ENCODE measurements at places on chromosomes 11 and 22.

DNA sequence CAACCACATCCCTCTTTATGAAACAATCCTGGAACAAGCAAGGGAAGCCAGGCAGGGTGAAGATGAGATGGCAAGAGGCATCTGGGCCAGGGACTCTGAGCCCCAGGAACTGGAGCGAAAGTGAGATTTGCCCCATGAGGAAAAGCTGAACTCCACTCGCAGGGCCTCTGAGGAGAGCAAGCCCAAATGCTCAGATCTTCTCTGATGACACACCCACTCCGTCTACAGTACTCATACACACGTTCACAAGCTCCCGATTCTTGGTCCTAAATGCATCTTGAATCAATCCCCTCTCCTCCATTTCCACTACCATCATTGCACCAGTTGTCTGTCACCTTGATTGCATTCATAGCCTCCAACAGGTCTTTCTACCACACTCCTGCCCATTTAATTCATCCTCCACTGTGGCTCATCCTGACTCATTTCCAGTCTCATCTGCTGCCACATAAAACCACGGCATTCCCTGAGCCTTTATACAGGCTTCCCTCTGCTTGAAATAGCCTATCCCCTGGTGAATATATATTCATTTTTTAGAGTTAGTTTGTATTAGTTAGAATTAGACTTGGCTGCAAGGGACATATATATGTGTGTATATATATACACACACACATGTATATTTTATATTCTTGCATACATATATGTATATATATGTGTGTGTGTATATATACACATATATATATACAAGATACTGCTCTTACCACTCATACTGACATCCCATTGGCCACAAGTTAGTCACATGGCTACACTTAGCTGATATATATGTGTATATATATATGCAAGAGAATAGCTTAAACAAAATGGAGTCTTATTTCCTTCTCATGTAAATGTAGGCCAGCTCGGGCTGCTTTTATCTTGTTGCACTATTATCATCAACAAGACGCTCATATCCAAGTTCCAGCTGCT, 1.4 kb upstream of the APOA5 start:
- no peak for DNase-seq

- no peak for DNase-seq
Measured at GRCh38 chr11:103842795-103843194, 193.6 kb upstream of the DDI1 start.

DNA sequence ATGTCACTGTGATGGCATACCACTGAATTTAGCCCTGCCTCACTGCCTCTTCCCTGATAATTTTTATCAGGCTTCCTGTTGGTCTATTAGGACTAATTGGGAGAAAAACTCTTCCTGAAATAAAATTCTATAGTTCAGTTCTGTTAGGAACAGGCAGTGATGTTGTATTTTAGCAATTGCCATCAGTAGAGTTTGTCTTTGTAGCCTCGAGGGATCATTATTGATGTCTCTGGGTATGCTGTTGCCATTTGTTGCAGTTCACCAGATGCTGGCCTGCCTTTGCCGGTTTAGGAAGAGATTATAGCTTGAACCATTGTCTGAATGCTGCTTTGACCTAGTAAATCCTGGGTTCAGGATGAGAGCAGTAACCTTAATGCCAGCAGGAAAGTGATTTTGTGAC, 41.0 kb downstream of the KDM2A start:
- no peak for DNase-seq

GRCh38 chr11:35160246-35160824, 21.4 kb downstream of the CD44 start:
- DNase-seq: no peak

DNA sequence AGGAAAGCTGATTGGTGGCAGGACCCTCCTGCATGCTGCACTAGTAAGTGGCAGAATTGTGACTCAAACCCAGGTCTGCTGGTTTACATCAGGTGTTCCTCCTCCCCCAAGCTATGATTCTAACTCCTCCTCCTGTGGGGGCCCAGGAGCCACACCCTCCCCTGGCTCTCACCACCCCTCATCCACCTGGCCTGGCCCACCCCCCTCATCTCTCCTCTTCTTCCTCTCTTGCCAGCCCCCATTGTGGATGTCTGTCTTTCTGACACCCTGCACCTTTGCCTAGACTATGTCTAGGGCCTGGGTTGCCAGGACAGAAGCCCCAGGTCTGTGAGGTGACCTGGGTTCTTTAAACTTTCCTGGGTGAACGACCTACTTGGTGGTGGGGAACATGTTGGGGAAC, 59.9 kb downstream of the GRIK4 start:
- DNase-seq: no peak

DNA sequence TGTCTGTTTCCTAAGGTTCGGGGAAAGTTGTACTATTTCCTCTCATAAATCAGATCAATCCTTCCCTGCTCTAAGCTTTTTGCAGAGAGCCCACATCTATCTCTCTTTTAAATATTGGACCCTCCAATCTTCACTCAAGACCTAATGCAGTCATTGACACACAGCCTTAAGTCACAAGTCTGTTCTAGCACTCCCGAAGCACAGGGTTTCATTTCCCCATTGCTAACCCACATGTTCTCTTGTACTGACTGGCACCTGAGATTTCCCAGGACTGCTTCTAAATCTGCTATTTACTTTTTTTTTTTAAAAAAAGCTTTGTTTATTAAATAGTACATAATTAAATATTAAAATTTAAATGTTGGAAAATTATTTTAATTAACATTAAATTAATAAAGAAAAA, 674.7 kb downstream of the TBC1D22A start:
- DNase-seq: no peak
